ENCODE measurements at places on chromosomes 1 and 21. TPM values are rescaled to one million over a fixed set of nuclear protein-coding genes. Genes with fewer than 3 reads are reported as not detected.

DNA sequence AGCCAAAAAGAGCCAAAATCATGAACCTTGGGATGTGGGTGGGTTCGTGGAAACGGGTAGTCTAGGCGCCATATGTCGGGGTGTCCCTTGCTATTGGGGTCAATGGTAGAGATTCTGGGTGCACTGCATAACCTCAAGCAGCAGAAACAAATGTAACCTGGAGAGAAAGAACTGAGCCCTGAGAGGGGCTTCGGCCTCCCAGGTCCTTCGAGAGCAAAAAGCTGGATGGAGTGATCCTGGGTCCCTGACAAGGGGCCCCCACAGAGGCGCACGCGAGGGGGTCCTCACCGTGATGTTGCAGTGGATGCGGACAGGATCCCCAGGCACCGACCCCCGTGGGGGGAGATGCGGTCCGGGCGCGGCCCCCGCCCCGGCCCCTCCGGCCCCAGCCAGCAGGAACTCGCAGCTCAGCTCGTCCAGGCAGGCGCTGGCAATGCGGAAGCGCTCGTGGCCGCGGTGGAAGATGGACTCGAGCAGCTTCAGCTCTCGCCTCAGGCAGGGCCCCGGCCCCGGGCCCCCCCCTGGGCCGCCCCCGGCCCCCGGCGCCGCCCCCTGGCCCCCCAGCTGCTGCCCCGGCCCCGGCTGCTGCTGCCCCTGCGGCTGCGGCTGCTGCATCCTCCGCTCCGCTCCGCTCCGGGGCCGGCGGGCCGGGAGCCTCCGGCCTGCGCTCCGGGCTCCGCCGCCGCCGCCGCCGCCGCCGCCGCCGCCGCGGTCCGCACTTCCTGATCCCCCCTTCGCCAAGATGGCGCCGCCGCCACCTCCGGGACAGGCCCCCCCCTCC is at the start of gene UBE2Q1:
Gene UBE2Q1, minus strand, starts transcription at position 724 of the 781 bp plus-strand sequence. Its CDS starts 109 bp downstream, at position 615.
- no peak for DNase-seq

Gene UBAP2L
- 189 TPM for total RNA-seq

DNA sequence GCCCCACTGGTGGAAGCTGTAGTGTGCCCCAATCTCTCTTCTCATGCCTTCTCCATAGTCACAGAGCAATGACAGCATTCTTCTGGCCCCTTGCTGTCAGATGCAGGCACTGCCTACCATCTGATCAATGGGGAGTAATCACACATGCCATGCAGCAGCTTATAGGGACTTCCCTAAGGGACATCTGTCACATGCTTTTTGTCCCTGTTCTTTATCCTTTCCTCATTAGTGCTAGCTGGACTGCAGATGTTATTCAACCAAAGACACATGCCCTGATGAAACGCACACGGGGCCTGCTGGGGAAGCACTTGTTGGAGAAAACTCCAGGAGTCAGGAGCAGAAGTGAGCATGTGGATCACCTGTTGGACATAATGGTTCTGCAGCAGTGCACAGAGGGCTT is 108.7 kb downstream of the KCNJ15 start:
- DNase-seq, result no peak

GRCh38 chr1:12711536-12711935 is 4.4 kb upstream of the AADACL3 start:
- DNase-seq, result no peak

GRCh38 chr1:246573491-246573890 is 7.2 kb downstream of the CNST start:
- no peak for DNase-seq

DNA sequence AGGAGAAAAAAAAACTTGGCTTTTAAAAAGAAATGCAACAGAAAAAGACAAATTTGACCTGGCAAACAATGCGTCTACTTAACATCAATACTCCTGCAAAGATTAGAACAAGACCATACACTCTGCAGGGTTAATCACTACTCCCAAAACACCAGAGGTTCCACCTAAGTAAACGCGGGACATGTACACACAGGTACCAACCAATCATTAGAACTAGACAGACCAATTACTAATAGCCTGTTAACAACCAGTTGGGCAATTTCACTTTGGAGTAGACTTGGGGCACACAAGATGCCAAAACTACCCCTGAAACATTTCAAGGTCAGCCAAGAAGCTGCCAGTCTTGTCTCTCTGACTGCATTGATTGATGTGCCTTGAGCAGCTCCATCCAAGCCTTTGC is 125.8 kb downstream of the RRAGC start:
- no peak for DNase-seq

DNA sequence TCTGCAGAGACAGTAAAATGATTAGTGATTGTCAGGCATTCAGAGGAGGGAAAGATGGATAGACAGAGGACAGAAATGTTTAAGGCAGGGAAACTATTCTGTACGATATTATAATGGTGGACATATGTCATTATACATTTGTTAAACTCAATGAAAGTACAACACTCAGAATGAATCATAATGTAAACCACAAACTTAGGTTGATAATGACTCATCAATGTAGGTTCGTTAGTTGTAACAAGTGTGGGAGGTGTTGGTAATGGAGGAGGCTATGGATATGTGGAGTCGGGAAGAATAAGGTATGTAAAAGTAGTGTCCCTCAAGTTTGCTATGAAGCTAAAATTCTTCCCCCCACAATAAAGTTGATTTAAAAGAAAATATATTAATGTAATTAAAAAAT is 455.0 kb downstream of the BRINP3 start:
- DNase-seq, result peak; percentile 10

DNA sequence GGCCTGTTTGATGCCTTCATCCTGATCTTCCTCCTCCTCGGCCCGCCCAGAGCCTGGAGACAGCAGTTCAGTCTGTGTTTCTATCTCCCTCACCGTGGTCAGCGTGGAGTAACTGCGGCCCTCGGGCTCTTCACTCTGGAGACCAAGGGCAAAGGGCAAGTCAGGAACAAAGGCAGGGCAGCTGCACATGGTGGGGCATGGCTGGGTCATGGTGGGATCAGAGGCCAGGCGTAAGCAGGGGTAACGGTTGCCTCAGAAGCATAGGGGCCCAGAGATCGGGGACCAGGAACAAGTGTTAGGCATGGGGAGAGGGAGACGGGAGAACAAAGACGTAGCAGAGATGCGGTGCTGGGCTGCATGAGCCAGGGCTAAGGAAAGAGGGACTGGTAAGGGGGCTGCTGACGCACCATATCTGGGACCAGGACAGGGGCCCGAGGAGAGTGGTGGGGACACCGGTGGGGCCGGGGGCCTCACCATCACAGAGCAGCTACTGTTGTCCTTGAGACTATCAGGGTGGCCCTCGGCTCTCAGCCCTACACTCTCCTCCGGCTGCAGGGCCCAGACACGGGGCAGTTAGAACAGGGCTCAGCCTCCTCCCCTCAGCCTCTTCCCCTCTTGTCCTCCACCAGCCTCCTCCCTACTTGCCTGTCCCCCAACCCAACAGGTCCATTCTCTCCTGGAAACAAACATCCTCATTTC is 3.2 kb upstream of the ARHGAP30 start:
- no peak for DNase-seq

Gene TIAM1
- total RNA-seq, result 47.8 TPM

- DNase-seq, result no peak
Observed at GRCh38 chr1:235127732-235128455, 743 bp downstream of the TOMM20 start.

DNA sequence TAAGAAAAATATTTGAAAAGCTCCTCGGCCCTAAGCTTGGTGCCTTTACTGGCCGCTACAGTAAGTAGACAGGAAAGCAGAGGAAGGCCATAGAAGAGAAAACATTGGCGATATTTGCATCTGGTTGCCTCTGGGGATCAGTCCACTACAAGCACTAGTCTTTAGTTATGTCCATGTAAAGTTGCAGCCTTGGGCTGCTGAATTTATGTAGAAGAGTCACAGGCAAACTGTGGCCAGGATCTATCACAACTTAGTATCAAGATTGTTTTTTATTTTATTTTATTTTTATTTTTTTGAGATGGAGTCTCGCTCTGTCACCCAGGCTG is 228.7 kb upstream of the CAMK1G start:
- DNase-seq, result no peak

Gene SAMSN1
- total RNA-seq, result 0.57 TPM

- DNase-seq, result no peak
Observed at GRCh38 chr21:46639489-46640386, 4.3 kb downstream of the PRMT2 start.
